ENCODE measurements at places on chromosomes 13 and 19.

GRCh38 chr19:39563408-39563807, 23.4 kb upstream of the EID2 start:
- no peak for DNase-seq

- DNase-seq: no peak
These were observed 72.7 kb downstream of the DNAJC15 start for GRCh38 chr13:43095771-43096719.

GRCh38 chr13:100040196-100040595, 48.7 kb upstream of the PCCA start:
- no peak for DNase-seq

DNA sequence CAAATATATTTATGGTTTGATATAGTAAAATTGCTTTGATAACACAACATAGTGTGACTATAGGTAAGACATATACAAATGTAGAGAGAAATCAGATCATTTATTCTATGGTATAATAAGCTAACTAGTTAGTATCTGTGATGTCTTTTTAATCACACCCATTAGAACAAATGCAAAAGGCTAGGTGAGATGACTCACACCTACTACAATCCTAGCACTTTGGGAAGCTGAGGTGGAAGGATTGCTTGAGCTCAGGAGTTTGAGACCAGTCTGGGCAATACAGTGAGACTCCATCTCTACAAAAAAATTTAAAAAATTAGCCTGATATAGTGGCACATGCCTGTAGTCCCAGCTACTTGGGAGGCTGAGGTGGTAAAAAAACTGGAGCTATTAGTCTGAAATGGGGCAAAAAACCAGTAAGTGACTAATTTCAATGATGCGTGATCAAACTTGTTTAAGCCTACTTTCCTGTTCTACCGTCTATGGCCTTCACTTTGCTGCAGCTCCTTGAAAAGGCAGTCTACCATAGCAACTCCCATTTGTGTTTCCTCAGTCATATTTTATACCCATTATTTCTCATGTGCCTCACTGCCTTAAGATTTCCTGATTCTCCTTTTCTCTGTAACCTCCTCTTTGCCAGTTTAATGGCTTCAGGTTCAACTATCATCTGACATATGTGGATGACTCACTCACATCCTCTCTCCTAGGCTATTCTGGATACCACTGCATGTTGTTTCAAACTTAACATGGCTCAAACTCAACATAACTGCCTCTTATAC, 12.5 kb downstream of the ALG5 start:
- DNase-seq: no peak

DNA sequence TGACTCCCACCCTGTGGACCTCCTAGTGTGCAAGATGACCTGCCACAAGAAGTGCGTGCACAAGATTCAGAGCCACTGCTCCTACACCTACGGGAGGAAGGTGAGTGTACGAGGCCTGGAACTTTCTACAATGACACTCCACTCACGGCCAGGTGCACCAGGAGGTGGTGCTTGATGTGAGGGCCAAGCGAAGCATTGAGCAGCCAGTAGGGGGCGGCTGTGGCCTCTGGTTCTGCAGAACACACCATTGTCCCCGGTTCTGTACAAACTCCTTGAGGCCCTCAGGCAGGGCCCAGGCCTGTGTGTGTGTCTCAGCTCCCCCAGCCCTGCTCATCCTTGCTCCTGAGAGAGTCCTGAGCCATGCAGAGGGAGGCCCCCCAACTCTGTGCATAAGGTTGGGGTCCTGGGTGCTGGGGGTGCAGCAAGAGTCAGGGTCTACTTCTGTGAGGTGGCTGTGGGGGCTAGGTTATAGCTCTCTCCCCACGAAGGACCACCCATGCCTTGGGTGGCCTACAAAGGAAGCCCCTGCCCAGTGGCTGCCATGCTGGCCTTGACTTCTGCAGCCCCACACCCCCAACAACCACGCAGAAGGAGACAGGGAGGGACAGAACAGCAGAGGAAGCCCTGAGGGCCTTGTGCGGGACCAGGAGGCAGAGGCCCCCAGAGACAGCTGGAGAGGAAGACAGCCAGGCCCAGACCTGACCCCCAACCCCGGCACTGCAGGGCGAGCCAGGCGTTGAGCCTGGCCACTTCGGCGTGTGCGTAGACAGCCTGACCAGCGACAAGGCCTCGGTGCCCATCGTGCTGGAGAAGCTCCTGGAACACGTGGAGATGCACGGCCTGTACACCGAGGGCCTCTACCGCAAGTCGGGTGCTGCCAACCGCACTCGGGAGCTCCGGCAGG, 9.7 kb upstream of the USE1 start:
- DNase-seq: peak; percentile 89

GRCh38 chr19:44072543-44073401, 813 bp downstream of the ZNF284 start:
- DNase-seq: no peak

DNA sequence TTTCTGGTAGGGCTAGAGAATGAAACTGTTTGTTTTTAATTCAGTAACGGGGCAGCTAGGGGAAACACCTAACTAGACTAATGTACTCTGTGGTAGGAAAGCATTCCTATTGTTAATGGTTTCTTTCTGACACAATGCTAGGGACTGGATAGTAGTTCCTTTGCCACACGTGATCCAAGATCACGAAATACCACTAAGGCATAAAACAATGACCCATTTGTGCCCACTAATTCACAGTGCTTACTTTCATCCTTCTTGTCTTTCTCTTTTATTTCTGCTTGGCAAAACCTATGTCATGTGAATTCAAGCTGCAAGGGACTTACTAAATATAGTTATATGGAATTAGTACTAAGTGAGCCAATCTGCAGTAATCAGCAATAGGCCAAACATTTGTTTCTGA, 834.1 kb upstream of the SLITRK6 start:
- DNase-seq: no peak

DNA sequence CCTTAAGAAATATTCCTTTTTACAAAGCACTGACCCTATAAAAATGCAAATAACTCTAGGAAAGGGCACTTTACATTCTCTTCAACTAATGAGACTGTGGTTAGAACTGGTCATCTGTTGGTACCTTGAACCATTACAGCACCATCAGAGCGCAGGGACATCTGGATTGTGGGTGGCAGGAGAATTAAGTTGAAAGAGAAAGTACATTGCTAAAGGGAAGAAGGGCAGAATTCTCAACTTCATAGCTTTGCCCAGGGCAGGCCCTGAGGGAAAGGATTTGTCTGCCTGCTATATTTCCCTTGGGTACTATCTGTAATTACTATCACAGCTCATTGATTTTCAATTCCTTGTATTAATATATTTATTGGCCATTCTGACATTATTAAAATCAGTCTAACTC, 196.8 kb downstream of the KLF12 start:
- DNase-seq: no peak

DNA sequence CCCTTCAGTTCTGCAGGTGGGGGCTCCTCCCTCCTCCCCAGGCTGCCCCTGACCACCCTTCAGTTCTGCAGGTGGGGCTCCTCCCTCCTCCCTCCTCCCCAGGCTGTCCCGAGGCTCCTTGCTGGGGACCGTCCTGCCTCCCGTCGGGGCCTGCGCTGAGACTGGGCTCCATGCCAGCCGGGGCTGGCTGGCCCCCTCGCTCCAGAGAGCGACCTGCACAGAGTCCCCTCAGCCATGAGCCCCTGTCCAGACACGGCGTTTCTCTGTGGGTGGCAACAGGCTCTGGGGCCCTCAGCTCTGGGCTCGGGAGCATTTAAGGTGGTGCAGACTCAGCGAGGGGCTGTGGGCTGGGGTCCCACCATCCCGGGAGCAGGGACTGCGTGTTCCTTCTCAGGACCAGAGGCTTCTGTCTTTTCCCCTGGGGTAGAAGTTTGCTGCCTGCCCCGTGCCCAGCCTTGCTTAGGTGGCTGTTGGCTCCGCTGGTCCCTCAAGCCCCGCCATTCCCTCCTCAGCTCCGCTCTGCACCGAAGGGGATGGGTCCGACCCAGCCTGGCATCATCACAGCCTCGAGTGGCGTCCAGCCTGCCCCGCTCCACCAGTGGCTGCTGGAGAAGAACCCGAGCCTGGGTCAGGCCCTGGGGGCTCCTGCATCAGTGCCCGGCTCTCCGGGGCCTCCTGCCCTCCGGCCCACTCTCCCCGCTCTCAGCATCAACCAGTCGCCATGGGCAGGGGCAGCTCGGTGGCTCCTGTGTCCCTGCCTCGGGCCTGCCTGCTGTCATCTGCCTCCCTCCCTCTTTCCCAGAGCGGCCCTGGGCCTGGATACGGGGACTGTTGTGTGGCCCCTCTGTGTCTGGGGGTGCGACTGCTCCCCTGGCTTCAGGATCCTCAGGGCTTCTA, 27.6 kb downstream of the CSNK1G2 start:
- no peak for DNase-seq

GRCh38 chr13:67489016-67489415, 258.9 kb upstream of the PCDH9 start:
- no peak for DNase-seq

GRCh38 chr13:99316657-99317256, 9.6 kb upstream of the GPR183 start:
- DNase-seq: no peak

DNA sequence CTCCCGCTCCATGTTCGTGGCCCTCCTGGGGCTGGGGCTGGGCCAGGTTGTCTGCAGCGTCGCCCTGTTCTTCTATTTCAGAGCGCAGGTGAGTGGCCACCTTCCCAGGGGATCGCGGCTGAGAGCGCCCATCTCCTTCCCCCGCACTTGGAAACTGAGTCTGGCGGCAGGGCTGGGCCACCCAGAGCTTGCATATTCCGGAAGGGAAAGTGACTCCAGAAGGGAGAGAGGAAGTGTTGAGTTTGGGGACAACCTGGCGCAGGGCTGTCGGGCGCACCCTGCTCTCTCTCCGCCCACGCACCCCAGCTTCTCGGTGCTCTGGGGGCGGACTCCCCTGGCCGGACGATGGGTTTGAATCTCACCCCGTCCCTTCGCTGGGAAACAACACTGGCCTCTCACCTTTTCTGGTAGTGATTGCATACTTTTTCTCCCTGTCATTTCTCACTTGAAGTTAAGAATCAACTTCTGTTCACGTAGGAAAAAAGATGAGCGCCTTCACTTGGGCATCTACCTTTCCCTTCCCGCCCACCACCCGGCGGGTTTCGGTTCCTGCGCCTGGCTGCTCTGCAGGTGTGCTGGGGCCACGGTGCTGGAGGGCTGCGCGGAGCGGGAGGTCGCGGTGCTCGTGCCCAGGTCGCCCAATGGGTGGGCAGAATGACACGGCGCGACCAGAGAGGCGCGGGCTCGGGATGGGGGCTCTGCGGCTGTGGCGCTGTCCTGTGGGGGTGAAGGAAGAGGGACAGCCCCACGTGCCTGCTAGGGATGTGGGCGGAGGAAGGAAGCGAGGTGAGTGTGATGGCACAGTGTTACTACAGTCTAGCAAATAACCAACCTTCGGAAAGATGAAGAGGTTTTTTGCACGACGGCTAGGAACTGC, 721 bp downstream of the TNFSF11 start:
- DNase-seq: peak; percentile 59

- DNase-seq: no peak
These were observed 82.0 kb upstream of the SHISA2 start for GRCh38 chr13:26133851-26134250.

- no peak for DNase-seq
These were observed 9.4 kb downstream of the ITPKC start for GRCh38 chr19:40726279-40726678.

GRCh38 chr19:42558450-42559150, 30.3 kb upstream of the CEACAM1 start:
- no peak for DNase-seq

DNA sequence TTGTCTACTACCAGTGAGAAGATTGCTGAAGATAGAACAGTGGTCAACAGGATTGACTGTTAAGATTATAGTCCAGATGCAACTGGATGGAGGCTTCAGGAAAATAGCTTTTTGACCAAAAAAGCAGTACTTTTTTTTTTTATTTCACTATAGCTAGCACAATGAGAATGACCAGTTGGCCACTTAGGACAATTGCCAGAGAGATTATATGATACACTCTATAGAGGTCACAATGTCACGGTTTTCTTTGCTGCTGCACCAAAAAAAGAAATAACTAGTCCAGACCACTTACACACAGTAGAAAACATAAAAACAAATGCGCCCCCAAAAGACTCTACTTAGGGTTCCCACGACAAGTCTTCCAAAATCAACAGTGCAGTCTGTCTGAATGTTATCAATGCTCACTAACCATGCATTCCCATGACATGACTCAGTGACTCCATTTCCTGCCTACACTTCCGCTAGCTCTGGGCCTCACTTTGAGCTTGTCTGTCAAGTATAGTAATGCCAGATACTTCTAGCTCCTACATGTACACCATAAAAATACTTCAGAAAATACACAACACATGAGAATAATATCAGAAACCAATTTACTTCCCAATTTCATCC, 209.1 kb upstream of the STARD13 start:
- no peak for DNase-seq

DNA sequence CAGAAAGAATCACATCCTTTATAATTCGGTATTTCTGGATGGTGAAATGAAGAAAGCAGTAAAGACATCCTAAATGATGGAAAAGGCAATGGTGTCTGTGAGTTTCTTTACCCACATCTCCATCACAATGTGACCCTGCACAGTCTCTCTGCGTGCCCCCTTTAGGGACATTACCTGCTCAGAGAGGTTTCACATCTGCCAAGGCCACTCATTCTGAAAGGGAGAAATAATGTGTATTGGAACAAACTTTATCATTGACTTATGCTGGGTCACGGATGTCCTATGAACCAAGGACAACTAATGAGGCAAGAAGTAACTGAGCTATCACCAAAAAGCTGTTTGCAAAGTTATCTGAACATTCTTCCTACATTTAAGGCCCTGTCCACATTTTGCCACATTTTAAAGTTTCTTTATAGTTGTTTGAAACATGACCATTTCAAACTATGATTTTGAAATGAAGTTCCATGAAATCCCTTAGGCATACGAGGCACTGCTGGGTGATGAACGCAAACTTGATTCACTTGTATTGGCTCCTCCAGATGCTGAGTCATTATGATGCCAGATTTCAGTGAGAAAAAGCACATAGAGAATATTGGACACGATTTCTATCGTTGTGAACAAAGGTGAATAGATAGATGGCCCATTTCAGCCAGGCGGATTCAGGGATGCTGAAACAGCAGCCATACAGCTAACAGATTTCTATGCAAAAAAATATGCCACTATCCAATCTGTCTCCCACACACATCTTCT, 63.5 kb upstream of the HMGB1 start:
- DNase-seq: no peak

DNA sequence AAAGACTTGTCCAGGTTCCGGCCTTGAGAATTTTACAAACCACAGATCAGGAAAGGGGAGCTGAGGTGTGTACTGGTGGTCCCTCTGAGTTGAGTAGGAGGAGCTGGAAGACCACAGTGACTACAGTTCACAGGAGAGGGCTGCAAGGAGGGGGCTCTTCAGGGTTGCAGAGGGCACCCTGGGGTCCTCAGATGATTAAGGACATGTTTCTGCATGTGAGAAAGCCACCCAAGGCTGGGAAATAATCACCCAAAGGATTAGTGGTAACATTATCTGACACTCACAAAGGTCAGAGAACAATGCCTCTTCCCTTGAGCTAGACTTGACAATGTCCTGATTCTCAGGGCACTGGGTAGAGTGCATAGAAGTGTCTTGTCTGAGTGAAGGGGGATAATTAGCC, 540.4 kb downstream of the IRS2 start:
- no peak for DNase-seq

GRCh38 chr13:80249516-80250212, 91.3 kb downstream of the SPRY2 start:
- no peak for DNase-seq

Data from Peyer's patch (tissue), 4 donors.